ENCODE measurements at places on chromosomes 1 and 21. TPM values are rescaled to one million over a fixed set of nuclear protein-coding genes. Genes with fewer than 3 reads are reported as not detected.

The C1QC gene
- not detected for total RNA-seq

The ARHGEF16 gene
- total RNA-seq, result 0.58 TPM

The CYP4A22 gene
- total RNA-seq, result not detected

The CD48 gene
- not detected for total RNA-seq

The CLEC20A gene
- total RNA-seq, result not detected

The CYP4A11 gene
- not detected for total RNA-seq

The S100A1 gene
- 0.91 TPM for total RNA-seq

The OR2M3 gene
- total RNA-seq, result 0.04 TPM

The SAMD11 gene
- 39.7 TPM for total RNA-seq

The EXO1 gene
- 49.1 TPM for total RNA-seq

The PYHIN1 gene
- total RNA-seq, result 0.33 TPM

The SIPA1L2 gene
- total RNA-seq, result 7.5 TPM

GRCh38 chr1:186283374-186283773 is 91.7 kb downstream of the TPR start:
- no peak for DNase-seq

DNA sequence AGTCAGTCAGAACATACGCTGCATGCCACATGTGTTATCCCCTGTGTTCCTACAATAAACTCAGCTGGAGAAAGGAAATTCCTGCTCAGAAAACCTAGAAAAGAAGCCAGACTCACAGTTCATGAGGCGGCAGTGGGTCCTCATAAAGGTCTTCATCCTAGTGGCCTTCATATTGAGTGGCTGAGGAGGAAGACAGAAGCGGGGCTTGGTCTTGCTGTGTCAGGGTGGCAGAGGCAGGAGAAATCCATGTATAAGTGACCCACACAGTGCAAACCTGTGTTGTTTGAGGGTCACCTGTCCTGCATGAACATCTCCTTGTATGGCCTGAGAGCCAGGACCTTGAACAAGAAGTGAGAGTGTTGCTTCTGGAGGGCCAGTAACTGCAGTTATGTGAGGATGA is 4.0 kb upstream of the WNT3A start:
- DNase-seq, result no peak

DNA sequence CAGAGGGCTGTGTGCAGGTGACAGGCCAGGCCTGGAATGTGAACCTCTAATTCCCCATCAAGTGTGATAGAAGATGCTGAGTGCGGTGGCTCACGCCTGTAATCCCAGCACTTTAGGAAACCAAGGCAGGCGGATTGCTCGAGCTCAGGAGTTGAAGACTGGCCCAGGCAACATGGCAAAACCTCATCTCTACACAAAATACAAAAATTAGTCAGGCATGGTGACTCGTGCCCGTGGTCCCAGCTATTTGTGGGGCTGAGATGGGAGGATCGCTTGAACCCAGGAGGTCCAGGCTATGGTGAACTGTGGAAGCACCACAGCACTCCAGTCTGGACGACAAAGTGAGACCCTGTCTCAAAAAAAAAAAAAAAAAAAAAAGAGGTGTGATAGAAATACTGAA is 40.1 kb upstream of the PUM1 start:
- DNase-seq, result no peak

DNA sequence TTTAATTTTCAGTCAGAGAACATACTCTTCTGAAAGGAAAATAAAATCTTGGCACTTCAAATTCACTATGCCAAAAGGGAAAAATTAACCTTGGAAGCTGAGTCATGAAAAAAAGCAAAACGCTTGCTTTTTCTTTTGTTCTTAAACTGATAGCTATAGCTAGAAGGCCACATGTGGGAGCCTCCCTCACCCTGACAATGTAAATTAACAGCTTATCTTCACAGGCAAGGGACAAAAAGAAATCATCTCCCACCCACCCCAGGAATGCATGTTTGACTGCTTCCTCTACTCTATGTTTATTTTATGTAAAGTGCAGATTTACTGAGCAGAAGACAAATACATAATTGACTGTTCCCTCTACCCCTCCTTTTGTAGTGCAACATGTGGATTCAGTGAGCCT is 38.0 kb downstream of the EBNA1BP2 start:
- DNase-seq, result no peak

DNA sequence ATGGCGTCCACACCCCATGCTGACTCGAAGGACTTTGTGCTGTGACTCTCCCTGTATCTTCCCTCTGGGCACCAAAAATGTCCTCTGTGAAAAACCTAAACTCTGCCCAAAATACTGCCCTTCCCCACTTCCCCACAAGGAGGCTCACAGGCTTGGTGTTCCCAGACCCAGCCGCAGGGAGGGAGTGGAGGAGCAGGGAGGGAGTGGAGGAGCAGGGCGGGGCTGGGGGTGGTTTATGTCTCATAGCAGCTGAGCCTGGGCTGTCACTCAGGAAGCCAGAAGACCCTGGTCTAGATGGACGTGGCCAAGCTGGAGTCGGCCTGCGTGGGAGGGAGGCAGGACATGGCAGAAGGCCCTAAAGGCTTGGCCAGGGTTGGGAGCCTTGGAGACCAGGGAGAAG is 461.7 kb downstream of the PTPRU start:
- peak; percentile 82 for DNase-seq

GRCh38 chr1:247453997-247454396 is 3.9 kb downstream of the OR2B11 start:
- DNase-seq, result no peak

DNA sequence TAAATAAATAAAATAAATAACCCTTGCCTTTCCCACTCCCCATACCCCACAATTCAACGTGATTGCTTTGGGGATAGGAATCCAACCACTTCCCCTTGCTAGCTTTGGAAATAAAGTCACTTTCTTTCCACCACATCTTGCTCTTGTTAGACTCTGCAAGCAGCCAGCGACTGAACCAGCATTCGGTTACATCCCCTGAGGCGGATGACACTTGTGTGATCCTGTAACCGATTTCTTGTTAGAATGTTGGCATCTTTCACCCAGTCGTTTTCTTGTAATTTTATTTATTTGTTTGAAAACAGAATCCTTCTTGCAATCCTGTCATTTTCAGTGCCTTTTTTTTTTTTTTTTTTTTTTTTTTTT is 1.6 kb upstream of the IFNGR2 start:
- no peak for DNase-seq

GRCh38 chr1:168167806-168168205 is 11.0 kb upstream of the TIPRL start:
- DNase-seq, result no peak

DNA sequence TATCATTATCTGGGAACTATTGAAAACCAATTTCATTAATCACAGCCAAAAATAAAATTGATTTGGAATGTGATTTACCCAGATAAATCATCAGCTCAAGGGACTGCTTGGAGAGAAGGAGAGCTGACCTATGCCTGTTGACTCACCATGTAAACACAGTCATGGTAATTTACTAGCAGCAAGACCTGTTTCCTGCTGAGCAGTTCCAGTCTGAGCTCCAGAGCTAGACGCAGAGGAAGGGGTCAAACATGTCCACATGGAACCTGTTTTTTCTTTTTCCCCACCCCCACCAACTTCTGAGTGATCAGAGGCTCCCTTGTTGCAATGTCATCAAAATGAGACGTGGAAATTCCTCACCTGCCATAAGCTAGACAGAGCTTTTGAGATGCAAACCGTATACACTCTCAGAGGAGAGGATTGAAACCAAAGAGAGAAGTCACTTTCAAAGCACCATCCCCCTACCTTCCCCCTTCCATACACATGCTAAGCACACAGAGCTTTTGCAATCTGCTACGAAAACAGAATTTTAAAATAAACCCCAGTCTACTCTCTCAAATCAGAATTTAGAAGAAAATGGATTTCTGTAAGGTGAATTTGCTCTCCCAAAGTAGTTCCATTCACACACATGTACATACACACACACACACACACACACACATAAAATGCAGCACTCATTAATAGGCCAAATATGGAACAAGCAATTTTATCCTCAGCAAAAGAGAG is 55.9 kb upstream of the PTGFRN start:
- peak; percentile 77 for DNase-seq

GRCh38 chr1:34366875-34367624 is 190.3 kb downstream of the C1orf94 start:
- DNase-seq, result no peak

DNA sequence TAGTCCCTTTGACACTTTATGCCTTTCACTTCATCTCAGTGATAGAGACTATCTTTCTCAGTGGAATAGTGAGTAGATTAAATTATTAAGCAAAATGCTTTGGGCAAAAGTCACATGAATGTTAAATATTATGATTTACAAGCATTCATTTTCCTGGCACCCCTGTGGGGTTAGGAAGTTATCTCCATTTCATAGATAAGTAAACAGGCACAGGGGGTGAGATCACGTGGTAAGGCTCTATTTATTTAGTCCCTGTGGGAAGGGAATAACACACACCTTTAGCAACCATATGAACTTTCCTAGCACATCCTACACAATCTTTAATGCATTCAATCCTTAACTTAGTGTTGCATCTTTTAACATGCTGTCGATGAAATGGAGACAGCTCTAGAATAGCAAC is 12.3 kb downstream of the PSMB2 start:
- no peak for DNase-seq

DNA sequence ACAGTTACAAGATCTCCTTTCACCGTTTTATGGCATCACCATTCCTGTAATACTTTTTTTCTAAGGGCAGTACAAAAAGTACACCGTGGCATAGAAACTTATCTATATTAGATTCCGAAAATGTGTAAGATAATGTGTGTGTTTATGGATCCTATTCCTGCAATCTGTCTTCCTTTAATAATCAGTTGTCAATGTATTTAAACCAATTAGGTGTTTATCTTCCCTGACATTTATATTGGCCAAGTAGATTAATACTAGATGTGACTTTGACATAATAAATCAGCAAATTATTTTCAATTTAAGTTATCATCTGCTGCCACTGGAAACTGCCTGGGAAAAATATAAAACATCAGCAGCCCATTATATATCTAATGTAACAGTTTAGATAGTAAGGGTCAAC is 770.3 kb upstream of the ADGRL2 start:
- no peak for DNase-seq

DNA sequence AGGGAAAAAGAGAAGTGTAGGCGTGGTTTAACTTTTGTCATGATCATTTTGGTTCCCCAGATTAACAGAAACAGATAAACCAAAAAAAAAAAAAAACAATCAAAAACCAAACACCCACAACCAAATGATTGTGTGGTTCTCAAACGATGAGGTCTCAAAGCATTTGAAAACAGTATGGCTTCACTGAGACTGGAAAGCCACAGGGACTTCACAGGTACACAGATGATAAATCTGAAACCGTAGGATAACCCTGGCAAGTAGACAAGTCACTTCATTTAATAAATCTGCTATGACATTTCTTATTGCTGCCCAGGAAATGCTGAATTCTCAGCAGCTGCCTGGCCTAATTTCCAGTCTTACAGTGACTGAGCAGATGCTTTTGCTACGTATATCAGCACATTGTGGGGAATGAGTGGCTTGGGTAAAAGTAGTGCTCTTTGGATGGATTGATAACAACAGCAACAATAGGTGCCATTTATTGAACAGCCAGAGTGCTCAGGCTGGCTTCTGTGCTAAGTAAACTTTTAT is 6.1 kb downstream of the ST6GALNAC3 start:
- DNase-seq, result no peak

GRCh38 chr1:93723733-93724270 is 42.2 kb upstream of the BCAR3 start:
- no peak for DNase-seq

GRCh38 chr21:17454315-17455027 is 58.4 kb upstream of the CXADR start:
- DNase-seq, result peak; percentile 89

DNA sequence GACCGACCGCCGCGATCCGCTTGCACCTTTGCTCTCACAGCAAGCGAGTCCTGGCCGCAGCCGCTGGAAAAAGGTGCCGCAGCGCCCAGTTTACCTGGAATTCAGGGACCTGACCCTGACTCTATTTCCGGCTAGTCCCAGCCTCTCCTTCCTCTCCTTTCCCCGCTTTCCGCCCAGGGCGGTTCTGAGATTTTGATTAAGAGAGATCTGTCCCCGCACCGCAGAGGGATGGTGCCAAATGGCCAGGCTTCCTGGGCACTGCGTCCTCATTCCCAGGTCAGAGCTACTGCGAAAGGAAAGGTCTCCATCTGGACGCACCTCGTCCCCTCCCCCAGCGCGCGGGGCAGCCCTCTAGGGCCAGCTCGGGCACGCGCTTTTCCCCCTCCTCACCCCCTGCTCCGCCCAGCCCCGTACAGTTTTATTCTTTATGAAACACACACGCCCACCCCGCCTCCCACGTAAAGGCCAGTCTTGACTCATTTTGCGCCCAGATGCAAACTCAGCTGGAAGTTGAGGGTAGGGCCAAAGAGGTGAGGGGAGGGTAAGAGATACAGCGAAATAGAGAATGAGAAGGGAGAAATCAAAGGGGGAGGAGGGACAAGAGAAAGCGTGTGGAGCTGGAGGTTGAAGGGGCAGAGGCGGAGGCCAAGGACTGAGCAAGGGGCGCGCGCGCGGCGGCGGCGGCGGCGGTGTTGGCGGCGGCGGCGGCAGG is 411.8 kb upstream of the ESRRG start:
- DNase-seq, result no peak

DNA sequence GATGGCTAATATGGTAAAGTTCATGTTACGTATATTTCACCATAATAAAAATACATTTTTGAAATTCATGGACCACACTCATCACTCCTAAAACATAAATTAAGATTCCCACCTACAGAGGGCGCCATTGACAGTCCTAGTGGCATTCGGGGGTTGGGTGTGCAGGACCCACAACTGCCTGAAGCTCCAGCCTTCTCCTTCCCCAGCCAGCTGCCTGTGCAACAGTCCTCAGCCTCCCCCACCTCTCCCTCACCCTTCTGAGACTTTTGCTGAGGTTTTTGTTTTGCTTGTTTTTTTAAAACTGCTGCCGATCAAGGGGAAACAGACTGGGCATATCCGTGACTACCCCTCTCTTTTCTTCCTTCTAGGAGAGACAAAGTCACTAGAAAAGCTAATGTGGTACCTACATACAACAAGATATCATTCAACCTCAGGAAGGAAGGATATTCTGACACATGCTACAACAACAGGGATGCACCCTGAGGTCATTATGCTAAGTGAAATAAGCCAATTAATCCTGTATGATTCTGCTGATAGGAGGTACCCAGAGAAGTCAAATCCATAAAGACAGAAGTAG is 9.2 kb upstream of the EVA1C start:
- peak; percentile 66 for DNase-seq

DNA sequence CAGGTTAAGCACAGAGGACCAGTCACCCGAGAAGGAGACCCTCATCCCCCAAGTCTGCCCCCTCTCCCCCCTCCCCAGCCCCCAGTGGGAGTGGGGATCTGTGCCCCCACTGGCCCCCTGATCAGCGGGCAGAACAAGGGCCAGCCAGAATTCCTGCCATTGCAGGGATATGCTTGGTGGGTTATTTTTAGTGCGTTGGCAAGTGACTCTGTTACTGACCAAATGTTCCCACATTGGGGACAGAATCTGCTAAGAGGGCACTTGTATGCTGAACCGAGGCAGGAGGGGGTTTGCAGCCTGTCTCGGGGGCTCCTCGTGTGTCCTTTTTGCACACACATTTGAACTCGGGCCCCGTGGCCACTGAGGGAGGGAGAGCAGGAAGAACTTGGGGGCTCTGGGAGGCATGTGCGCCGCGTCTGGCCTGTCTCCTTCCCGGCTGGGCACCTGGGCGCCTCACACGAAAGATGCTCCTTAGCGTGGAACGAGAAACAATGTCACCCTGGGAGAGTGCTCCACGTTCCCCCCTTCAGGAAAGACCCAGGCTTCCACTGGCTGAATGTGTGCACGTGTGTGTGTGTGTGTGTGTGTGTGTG is 66.4 kb upstream of the CASZ1 start:
- no peak for DNase-seq
